CD4-positive, alpha-beta memory T cell (primary cell): ENCODE measurements at places on chromosomes 1 and 21.

DNA sequence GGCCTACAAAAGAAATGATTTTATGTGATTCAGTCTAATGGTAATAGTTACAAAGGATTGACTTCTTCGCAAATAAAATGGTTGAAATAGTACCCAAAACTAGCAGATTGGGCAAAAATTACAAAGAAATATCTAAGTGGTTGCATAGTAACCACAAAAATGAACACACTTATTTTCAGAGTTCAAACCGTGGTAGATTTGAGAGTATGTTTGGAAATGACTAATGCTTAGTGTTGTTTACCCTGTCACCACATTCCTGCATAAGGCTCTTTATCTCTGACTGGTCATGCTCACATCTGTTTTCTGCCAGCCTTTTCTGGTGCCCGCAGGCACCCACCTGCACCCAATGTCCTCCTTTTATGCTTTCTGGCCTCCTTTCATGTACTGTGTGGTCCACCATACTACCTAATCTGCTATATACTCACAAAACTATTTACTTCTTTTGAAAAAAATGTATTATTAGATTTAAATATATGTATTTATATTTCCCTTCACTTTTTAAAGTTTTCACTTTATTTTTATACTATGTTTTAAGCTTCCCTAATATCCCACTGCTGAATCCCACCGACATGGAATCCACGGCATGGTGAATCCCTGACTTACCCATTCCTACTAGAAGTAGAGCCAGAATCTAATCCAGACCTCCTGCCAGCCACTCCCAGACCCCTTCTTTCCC is 30.3 kb downstream of the PTPRC start:
- DNase-seq: peak; percentile 63

GRCh38 chr1:4762146-4762545 is 107.7 kb downstream of the AJAP1 start:
- no peak for DNase-seq

GRCh38 chr1:14003552-14003951 is 303.6 kb downstream of the PRDM2 start:
- DNase-seq: no peak

DNA sequence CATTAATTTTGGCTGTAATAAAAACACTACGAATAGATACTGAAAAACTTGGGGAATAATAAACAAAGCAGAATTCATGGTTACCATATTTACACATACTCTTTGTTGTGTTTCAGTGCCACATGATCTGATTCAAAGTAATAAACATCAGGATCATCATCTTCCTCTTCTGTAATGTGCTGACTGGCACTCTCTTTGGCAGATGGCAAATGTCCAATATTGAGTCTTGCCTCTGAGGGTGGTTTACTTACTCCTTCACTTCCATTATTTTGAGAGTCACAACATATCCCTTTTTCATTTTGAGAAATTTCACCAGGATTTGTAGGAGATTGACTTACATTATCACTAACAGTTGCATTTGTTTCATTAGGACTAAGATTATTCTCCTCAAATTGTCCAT is 50.7 kb downstream of the ZZZ3 start:
- DNase-seq: no peak

DNA sequence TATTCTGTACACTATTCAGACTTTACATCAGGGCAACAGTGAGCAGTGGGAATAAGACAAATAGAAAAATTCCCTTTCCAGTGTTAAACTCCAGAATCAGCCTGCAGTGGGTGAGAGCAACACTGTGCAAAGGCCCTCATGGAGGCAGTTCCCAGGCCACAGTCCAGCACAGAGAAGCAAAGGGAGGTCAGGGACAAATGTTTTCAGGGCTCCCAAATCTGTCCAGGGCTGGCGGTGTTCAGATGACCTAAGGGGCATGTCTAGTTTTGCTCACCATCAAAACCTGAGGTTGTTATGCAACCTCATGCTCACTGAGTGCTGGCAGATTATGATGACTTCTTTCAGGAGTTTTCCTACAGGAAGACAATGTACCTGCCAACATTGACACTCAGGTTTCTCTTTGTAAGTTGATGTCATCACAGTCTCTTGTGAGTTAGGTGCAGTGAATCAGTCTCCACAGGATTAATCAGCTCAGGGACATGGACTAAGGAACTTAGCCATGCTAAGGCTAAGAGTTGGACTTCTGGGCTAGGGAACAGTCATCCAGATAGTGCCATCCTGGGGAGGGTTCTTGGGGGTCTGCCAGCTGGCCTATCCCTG is 3.6 kb upstream of the LCE5A start:
- DNase-seq: no peak
